Mononuclear cell (primary cell): ENCODE measurements at places on chromosomes 6 and 20. TPM values are rescaled to one million over a fixed set of nuclear protein-coding genes. Genes with fewer than 3 reads are reported as not detected.

Gene C6orf52
- total RNA-seq, result not detected

Gene HIVEP2
- total RNA-seq, result 32.0 TPM

Gene CLVS2
- under 0.01 TPM for total RNA-seq

Gene AVP
- not detected for total RNA-seq

Gene EYS
- under 0.01 TPM for total RNA-seq

Gene C20orf202
- total RNA-seq, result not detected

Gene TNNC2
- total RNA-seq, result 0.73 TPM

Gene SLC22A2
- not detected for total RNA-seq

Gene SLC35A1
- total RNA-seq, result 6.4 TPM
